ENCODE measurements at places on chromosomes 1 and 21. TPM values are rescaled to one million over a fixed set of nuclear protein-coding genes. Genes with fewer than 3 reads are reported as not detected.

DNA sequence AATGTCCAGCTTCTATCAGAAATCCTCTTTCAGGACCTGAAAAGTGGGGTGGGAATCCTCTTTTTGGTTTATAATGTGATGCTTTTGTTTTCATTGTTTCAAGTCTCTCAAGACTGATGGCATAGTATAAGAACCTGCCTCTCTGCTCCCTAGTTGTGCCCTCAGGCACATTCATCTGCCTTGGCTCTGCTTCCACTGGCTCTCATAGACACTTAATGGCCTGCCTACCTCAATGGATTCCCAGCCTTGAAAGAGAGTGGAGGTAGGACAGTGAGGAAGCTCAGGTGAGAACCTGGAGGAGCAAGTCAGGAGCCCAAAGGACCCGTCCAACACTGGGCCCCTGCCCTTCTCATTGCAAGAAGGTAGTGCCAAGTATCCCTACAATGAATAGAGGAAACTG, 4.8 kb downstream of the TTLL7 start:
- no peak for DNase-seq

- no peak for DNase-seq
These were observed 626.9 kb upstream of the ADGRL4 start for GRCh38 chr1:79633456-79633855.

The PWP2 gene
- 1.1 TPM for total RNA-seq

DNA sequence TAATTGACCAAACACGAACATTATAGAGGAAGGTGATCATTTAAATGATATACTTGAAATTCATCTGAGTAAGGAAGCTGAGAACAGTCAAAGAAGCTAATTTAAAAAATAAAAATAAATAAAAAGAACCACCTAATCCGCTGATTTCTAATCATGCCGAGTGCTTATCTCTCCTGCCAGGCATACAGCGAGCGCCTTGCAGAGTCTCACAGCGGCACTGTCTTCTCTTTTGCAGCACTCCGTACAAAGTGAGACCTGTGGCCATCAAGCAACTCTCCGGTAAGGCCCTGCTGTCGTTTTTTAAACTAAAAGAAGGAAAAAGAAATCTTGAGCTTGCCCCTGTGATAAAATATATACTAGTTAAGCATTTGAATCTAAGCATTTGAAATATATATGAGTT, 45.3 kb downstream of the PDE9A start:
- no peak for DNase-seq

DNA sequence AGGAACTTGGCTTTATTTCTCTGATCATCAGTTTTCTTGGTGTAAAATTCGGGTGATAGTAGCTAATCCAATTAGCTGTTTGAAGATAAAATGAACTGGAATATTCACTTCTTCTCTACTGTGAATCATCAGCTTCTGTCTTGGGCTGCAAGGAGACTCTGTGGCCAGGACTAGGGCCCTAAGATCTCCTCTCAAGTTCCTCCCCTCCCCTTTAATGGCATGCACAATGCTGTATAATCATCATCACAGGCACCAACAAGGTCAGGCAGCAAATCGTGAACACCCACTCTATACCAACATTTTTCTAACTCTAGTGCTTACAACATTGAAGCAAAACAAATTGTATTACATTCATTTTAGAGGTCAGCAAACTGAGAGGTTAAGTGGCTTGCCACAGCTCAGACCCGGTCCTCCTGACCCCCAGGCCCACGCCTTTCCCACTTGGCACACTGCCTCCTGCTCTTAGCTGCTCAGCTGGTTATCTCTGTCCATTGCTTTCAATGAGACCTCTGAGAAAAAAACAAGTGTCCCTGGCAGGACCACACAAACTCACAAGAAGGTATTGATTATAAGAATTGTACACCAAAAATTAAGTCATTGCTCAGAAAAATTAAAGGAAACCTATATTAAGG, 31.8 kb downstream of the LRRC52 start:
- DNase-seq, result no peak

GRCh38 chr21:44530903-44531605, 8.9 kb downstream of the KRTAP10-1 start:
- no peak for DNase-seq

GRCh38 chr1:118032883-118033282, 103.3 kb downstream of the WDR3 start:
- DNase-seq, result no peak

The HAO2 gene
- not detected for total RNA-seq
